ENCODE measurements at places on chromosomes 4 and X.

DNA sequence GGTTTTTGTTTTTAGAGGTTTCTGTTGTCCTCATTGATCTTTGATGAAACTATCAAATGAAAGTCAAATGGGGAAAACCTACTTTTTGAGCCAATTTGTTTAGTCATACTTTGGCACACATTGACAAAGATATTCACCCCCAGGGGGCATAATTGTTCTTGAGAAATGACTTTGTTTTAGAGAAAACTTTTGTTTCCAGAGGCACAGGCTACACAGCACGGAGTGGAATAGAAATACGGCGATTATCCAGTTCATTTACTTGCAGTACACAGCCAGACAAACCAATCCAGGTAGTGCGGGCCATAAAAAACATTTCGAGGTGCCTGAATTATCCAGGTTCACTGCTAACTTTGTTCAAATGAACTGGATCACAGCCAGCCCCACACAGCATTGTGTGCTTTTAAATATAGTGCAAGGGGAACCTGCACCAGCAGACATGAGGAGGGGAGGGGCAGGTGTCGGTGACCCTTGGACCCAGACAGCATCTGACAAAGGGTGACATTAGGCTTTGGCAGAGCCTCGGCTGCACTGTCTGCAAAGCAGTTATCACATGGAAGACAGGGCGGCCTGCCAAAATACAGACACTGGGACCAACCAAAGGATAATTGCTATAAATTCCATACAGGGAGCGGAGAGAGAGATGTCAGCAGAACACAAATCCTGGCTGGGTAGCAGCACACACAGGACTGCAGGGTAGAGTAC is 179.6 kb upstream of the NOCT start:
- no peaks in the 10 kb centered on the region for H3K4me1 ChIP-seq
- no peak overlapping the region for H3K4me3 ChIP-seq
- H3K36me3 ChIP-seq: no peaks in the 10 kb centered on the region
- H3K27ac ChIP-seq: no peak overlapping the region
- peaks cover 7% of the 10 kb centered on the region for H3K27me3 ChIP-seq

DNA sequence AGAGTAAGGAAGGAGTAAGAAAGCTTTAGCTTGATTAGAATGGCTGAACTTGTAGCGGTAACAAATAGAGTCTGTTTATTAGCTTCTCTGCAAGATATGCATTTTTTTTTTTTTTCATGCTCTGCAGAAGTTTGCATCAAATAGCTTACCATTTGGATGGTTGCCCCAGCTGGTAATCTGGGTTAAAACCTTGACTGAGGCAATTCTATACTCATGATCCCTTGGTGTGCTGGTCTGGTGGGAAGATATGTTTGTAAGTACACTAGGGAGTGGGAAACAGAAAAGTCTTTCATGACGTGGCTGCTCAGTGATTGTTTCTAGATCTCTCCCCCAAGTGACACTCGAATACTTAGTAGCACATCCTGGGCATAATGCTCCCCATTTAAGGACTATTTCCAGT is 32.1 kb downstream of the SEPTIN11 start:
- peaks cover 53% of the 10 kb centered on the region for H3K4me1 ChIP-seq
- no peak for DNase-seq
- H3K27me3 ChIP-seq: no peaks in the 10 kb centered on the region

DNA sequence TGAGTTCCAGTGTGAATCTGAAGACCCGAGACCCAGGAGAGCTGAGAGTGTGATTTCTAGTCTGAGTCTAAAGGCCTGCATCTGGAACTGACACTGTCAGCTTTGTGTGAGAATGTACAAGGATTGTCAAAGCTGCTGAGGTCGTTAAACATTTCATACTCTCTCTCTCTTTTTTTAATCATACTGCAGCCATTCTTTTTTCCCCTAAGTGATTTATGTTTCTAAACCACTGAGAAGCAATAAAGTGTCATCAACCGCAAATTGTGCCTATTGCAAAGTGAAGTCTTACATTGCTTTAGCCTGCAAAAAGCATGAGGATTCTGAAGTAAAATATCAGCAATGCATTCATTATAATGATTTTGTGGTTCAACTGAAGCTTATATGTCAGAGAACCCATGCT is 106.0 kb downstream of the ASMT start:
- no peak overlapping the region for H3K27ac ChIP-seq
- H3K4me1 ChIP-seq: peaks cover 1% of the 10 kb centered on the region
- peaks cover 20% of the 10 kb centered on the region for H3K36me3 ChIP-seq
- no peak for DNase-seq
- no peak overlapping the region for H3K4me3 ChIP-seq
- no peaks in the 10 kb centered on the region for H3K27me3 ChIP-seq

GRCh38 chr4:4727536-4727935 is 131.9 kb upstream of the MSX1 start:
- peaks cover 4% of the 10 kb centered on the region for H3K36me3 ChIP-seq
- H3K27ac ChIP-seq: no peak overlapping the region
- H3K4me3 ChIP-seq: no peak overlapping the region
- H3K4me1 ChIP-seq: no peaks in the 10 kb centered on the region
- H3K27me3 ChIP-seq: no peaks in the 10 kb centered on the region
- no peak for DNase-seq

GRCh38 chr4:184385705-184386141 is 88.6 kb downstream of the IRF2 start:
- H3K27ac ChIP-seq: peak overlapping the region; percentile 58
- no peak for DNase-seq
- H3K4me3 ChIP-seq: no peak overlapping the region

DNA sequence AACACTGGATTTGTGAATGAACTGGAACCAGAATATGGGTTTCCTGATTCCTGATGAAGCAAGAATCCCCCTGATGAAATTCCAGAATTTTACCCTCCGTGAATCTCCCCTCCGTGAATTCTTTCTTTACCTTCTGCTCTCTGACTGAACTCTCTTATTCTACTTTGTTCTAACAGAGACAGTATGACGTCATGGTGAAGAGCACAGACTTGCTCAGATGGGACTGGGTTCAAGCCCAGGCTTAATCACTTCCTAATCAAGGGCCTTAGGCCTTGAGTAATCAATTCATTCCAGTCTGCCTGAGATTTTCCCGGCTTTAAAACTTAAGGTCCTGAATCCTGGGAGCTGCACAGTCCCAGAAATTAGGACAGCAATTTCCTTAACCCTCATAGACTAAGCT is 64.5 kb downstream of the IQCM start:
- no peak overlapping the region for H3K27ac ChIP-seq
- no peaks in the 10 kb centered on the region for H3K27me3 ChIP-seq
- DNase-seq: no peak
- no peaks in the 10 kb centered on the region for H3K4me1 ChIP-seq
- no peaks in the 10 kb centered on the region for H3K36me3 ChIP-seq
- no peak overlapping the region for H3K4me3 ChIP-seq

DNA sequence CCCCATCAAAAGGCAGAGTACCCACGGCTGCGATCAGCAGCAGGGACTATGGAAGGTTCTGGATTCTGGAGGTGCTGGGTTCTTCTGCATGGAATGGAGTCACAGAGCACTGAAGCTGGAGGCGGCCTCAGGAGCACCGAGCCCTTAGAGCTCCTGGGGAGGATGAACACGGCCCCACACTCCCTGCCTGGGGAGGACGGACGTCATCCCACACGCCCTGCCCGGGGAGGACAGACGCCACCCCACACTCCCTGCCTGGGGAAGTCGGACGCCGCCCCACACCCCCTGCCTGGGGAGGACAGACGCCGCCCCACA is 9.9 kb downstream of the LRPAP1 start:
- no peaks in the 10 kb centered on the region for H3K27me3 ChIP-seq
- no peak for DNase-seq
- H3K27ac ChIP-seq: no peak overlapping the region
- peaks cover 1% of the 10 kb centered on the region for H3K4me1 ChIP-seq
- no peak overlapping the region for H3K4me3 ChIP-seq

DNA sequence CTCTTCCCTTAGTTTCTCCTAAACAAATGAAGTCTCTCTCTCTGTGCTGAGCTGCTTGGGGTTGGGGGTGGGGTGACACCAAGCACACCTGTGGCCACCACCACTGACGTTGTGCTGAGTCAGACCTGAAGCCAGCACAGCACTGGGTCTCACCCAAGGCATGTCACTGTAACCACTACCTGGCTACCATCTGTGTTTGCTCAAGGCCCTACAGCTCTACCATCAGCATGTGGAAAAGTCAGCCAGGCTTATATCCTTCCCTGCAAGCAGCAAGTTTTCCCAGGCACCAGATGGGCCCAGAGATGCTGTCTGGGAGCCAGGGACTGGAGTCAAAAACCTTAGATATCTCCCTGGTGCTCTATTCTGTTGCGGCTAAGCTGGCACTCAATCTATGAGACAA is 6.9 kb downstream of the CXCL10 start:
- H3K27me3 ChIP-seq: peaks cover 2% of the 10 kb centered on the region
- no peak overlapping the region for H3K27ac ChIP-seq
- H3K4me3 ChIP-seq: no peak overlapping the region
- DNase-seq: no peak
- no peaks in the 10 kb centered on the region for H3K36me3 ChIP-seq

DNA sequence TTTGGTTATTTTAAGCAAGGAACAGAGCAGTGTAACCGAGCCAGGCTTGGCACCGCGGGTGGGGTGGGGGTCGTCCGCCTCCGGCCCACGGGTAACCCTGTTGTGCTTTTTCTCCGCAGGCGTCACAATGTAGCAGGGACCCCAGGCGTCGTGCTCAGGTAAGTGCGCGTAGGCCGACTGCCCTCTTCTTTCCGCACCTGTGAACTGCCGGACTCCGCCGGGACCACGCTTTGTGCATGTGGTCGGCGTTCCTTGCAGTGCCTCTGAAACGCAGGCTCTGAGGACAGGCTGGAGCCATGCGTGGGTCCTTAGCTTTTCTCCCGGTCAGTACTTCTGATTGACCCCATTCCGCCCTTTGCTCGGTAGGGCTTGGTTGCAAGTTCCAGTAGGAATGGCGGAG is 24.9 kb downstream of the PCGF3 start:
- no peak for DNase-seq
- no peaks in the 10 kb centered on the region for H3K27me3 ChIP-seq
- H3K27ac ChIP-seq: no peak overlapping the region
- H3K36me3 ChIP-seq: peaks cover 9% of the 10 kb centered on the region
- no peak overlapping the region for H3K4me3 ChIP-seq

DNA sequence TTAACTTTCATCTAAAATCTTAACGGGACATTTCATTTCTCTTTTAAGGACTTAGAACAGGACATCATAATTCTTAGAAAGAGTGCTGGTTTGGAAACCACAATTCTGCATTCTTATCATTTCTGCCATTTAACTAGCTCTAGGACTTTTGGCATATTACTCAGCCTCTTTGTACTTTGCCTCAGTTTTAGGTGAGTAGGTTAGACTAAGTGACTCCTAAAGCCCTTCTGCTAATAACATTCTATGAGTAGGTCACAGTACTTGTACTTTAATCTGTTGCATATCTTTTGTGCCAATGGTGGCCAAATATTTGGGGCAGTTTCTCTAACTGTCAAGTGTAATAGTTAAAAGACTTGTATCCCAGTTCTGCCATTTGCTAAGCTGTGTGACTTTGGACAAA is 115.4 kb upstream of the NUDT6 start:
- no peak overlapping the region for H3K27ac ChIP-seq
- H3K27me3 ChIP-seq: no peaks in the 10 kb centered on the region
- H3K36me3 ChIP-seq: peaks cover 25% of the 10 kb centered on the region
- H3K4me1 ChIP-seq: peaks cover 4% of the 10 kb centered on the region
- no peak overlapping the region for H3K4me3 ChIP-seq

DNA sequence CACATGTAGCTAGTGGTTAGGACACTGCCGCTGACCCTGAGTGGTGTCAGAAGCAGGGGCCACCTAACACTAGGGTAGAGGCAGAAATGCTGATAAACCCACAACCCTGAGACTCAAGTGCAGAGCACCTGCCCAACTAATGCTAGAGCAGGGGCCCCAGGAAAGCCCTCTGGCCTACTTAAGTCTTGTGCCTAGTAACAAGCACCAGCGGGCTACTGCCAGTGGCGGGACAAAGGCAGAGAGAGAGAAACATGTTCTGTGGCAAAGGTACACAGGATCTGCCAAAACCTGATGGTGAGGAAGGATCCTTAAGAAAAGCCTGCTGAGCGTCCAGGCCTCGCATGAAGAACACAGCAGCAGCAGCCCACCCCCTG is 172.4 kb downstream of the PRDM5 start:
- no peak overlapping the region for H3K4me3 ChIP-seq
- H3K36me3 ChIP-seq: peaks cover 10% of the 10 kb centered on the region
- no peaks in the 10 kb centered on the region for H3K27me3 ChIP-seq
- H3K27ac ChIP-seq: no peak overlapping the region

DNA sequence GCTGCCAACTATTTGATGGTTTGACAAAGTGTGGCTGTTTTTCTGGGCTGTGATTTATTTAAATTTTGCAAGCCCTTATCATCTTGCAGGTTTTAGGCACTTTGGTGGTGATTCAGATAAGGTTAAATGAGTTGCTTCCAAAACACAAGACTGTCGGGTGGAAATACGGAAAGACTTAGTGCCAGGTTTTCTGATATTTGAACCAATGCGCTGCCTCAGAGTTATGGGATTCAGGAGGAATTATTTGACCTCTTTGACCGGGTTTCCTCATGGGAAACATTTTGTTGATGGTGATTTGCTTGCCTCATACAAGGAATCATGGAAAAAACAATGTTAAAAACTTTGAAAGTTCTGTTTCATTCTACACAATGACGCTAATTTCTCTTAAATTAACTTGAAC is 136.1 kb upstream of the MAP9 start:
- DNase-seq: no peak
- H3K27me3 ChIP-seq: no peaks in the 10 kb centered on the region
- H3K4me3 ChIP-seq: no peak overlapping the region
- peaks cover 1% of the 10 kb centered on the region for H3K4me1 ChIP-seq
- H3K27ac ChIP-seq: no peak overlapping the region

DNA sequence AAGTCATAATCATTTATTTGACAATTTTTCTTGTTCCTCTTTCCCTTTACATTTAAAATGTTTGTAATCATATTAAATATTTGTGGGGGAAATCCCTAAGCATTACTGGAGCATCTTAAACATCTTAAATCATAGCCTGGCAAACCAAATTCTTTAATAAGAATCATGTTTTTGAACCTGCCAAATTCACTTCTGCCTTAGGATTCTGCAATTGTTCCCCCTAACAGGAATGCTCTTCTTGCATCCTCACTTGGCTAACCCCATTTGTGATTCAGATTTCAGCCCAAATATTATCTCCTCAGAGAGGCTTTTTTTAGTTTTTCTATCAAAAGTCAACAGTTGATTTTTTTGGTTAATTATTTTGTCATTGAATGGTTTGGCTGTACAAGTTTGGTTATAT is 241.1 kb downstream of the MAPK10 start:
- no peaks in the 10 kb centered on the region for H3K36me3 ChIP-seq
- no peaks in the 10 kb centered on the region for H3K4me1 ChIP-seq
- peaks cover 1% of the 10 kb centered on the region for H3K27me3 ChIP-seq
- no peak overlapping the region for H3K4me3 ChIP-seq
- no peak for DNase-seq
- no peak overlapping the region for H3K27ac ChIP-seq

DNA sequence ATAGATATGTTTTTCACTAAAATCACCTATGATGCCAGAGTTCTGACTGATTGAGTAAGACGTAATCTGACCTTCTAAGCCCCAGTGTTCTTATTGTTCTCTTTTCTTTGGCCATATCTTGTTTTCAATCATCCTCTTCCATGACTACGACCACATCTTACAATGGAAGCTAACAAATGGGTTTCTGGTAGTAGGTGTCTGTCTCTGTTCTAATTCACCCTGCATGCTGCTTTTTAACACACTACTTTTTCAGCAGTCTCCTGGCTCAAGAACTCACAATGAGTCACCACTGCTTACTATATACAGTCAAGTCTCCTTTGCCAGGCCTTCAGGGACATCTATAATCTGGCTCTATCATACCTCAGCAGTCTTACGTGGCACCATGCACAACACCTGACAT is 146.1 kb downstream of the NEXMIF start:
- DNase-seq: no peak
- H3K4me3 ChIP-seq: no peak overlapping the region
- no peaks in the 10 kb centered on the region for H3K27me3 ChIP-seq
- H3K4me1 ChIP-seq: peaks cover 5% of the 10 kb centered on the region
